ENCODE measurements at places on chromosomes 7 and 10.

DNA sequence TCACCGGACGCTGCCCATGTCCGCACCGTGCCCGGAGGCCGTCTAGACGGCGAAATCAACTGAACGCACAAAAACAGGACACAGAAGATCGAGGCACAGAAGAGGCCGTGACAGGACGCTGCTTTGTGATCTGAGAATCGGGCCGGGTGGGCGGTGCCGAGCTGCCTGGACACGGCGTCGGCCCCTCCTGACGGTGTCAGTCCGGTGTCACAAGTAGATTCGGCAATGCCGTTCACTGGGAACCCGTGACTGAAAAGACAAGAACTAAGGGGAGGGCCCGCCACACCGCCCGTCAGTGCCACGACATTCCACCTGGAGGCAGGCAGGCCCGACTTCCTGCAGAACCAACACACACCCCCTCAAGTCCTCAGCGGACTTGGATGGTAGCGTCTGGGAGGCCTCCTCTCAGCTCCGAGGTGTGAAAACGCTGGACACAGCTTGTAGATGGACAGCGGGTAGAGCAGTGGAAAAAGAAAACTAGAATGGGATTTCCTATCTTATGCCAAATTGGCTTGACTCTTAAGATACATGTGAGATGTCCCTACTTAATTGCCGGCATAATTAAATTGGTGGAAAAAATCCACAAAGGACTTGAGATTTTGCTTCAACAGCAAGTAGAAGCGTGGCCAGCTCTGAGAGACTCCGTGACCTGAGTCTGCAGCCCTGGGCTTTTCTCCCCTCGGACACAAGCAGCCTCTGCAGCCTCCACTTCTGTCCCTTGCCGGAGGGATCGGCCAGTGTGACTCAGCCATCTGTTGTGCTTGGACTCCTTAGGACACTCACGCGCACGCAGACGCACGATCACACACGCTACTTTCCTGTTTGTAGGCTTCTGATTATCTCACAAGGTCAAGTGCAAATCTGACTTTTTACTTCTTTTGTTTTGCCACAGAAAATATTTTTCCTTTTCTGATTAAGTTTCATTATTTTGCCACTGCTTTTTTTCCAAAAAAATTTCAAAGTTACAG, 269.0 kb downstream of the DIP2C start:
- DNase-seq, result no peak

DNA sequence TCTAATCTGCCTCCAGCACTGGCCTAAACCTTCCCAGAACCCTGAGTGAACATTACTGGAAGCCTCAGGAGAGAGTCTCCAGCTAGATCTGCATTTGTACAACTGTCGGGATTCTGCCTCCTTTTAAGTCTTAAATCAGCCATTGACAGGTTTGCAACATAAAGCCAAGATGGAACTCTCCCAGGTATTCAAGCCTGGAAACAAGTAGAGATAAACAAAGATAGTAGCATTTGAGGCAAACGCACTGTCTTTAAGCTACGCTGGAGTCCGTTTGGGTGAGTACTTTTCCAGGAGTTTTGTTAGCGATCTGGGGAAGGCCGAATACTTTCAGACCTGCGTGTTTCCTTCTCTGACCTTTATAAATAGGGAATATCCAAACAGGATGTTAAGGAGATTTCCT, 317.2 kb upstream of the FZD8 start:
- DNase-seq, result no peak

DNA sequence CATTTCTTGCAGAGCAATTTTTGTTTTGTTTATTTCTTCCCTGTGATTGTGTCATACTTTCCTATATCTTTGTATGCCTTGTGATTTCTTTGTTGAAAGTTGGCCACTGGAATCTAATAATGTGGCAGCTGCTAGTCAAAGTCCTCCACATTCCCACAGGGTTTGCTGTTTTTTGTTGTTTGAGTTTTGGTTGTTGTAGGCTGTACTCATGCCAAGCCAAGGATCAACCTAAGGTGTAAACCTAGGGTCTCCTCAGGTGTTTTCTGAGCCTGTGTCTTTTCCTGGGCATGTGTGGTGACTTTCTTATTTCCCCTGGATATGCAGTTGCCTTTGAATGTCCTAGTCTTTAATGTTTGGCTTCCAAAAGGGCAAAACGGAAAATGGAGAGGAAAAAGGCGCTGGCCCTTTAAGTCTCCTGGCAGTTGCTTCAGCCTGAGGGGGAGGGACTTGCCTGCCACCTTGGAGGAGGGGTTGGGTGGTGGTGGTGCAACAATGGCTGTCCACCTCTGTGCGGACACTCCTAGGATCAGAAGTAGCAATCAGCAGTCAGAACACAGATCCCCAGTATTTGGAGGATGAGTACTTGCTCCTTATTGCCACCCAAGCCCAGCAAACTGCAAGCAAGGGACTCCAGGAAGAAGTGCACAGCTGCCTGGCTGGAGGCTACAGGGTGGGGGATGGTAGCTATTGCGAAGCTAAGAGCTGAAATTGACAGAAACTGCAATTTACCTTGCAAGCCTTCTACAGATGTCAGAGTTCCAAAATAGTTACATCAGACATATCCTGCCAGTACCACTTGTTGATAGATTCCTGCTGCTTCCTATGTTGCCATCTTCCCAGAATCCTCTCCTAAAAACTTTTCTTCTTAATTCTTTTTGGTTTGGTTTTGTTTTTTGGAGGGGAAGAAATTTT, 5.6 kb upstream of the ZNF518A start:
- DNase-seq, result no peak

DNA sequence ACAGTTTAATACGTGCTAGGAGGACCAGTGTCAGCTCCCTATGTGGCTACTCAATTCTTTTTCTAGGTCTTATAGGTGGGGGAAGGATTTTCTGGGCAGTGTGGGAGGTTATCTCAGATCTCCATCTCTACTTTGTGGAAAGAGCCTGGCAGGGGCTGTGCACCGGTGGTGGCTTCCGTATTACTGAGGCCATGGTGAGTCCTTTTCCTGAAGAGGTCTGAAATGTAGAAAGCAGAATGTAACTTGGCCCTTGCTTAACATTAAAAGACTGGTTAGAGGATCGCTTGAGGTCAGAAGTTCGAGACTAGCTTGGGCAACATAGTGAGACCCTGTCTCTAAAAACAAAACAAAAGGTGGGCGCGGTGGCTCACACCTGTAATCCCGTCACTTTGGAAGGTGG, 2.7 kb upstream of the TPST1 start:
- no peak for DNase-seq

- no peak for DNase-seq
Observed at GRCh38 chr10:64574371-64574770, 1053.2 kb downstream of the REEP3 start.

DNA sequence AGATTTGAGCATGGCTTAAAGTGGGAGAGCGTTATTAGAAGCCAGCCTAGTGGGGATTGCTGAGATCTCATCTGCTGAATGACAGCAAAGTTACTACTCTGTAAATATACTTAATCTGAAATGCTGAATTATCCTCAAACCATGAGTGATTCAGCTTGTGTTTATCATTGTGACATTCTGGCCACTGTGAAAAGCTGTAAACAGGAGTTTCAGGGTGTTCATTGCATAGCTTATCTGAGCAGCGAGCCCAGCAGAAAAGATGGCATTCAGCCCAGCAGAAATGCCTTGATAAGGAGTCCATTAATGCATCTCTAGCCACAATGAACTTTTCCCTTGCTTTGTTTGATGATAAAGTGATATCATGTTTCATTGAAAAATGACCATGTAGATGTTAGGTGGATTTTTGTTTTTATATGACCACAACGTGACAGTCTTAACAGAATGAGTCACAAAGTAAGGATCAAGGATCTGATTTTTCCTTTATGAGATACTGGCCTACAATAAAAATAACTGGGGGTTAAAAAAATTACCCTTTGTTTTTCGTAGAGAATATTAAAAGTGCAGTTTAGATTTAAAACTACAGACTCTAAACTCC, 7.8 kb downstream of the TES start:
- no peak for DNase-seq

DNA sequence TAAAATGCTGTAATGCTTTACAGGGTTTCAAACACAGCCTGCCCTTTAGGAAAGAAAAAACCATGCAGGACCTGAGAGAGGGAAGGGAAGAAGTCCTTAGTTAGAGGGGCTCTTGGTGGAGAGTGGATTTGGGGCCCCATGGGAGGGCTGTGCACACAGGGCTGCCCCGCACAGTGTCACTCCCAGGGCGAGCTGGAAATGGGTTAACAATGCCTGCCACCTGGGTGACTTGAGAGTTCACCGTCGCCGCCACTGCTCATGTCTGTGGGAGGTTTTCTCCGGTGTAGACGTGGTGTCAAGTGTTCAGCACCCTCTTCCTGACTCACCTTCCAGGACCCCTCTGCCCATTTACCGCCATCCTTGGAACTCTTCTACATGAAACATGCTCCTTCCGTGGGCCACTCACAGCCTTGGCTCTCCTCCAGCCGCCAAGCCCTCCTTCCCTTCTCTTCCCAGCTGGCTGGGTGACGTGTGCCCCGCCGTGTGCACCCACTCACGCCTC, 686.4 kb downstream of the SDK1 start:
- no peak for DNase-seq

- DNase-seq, result no peak
Observed at GRCh38 chr10:111211706-111212105, 134.9 kb downstream of the ADRA2A start.

DNA sequence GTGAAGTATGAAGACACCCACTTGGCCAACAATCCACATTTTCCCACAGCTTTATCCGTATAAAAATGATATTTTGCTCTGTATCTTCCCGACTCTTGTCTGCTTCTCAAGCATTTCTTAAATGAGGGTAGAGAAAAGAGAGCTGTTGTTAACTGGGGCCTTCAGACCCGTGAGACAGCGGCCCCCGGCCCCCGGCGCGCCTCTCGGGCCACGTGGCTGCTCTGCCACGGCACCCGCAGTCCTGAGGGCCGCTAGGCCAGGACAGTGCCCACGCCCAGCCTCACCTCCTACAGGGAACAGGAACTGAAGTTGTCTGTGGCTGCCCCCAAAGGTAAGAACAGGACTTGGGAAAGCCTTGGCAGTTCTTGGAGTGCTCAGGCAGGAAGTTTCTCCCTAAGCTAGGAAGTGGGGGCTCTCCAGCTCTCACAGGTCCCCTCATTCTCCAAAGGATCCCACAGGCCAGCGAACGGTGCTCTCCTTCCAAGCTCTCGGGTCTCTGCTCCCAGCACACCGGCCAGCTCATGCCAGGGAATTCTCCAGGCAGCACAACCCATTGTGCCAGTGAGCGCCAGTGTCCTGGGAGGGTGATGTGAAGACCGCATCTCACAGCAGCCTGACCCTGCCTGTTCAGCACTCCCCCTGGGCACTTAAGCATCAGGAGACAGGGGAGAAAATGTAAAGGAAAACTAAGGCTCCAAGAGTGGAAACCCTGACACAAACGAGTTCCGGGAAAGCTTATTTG, 230.3 kb upstream of the PFKP start:
- no peak for DNase-seq

DNA sequence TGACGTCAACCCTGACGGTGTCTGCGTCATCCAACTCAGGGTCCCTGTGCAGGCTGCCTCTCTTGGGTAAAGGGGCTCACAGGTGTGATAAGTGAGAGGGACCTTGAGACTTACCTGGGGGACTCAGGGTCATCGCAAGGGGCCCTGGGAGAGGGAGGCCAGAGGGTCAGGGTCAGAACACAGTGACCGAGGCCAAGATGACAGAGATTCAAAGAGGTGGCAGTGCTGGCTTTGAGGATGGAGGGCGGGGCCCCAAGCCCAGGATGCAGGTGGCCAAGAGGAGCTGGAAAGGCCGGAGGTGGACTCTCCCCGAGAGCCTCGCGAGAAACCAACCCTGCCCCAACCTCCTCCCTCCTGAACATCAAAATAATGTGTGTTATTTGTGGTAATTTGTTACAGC, 165.2 kb upstream of the PPP2R2D start:
- DNase-seq, result no peak

DNA sequence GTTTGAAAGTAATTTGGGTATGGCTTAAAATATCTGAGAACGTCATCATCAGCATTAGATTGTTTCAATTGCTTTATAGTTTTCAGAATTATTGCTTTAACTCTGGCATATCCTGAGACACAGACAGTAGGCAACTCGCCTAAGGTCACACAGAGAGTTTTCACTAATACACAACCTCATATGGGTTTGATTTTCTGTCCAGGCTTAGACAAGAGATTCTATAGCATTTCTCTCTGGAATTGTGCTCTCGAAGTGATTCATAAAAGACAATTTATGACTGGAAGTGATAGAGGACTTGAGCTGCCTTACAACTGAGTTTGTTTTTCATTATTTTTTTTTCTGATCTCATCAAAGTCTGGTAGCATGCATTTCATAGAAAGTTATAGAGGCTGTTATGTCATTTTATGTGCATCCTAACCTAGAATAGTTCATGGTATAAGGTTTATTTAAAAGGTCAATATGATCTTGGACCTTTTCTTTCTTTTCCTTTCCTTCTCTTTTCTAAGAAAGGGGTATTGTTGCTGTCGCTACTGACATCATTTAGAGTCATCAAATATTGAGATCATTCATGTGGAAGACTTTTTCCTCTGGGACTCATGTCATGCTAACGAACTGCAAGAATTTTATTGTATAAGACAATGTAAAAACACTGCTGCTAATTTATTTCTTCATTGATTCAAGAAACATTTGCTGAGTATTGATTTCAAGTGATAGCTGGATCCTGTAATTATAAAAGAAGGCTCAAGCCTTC, 278.2 kb downstream of the PLXDC2 start:
- DNase-seq, result no peak

- no peak for DNase-seq
Observed at GRCh38 chr10:26331371-26331770, 106.8 kb upstream of the APBB1IP start.

DNA sequence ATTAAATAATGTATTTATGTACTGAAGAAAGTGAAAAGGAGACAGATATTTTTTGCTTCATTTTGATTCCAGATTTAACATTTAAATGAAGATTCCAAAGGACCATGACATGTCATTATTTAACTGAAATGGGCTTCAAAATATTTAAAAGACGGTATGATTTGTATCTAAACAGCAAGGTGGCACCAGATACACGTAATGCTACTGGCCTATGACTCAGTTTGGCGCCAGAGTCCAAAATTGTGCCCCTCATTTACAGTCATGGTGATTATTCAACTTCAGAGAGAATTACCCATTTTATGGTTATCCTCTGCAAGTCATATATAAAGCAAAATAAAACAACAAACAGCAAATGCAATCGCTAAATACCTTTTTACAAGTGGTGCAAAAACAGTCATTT, 94.5 kb downstream of the ETV1 start:
- DNase-seq, result no peak

- no peak for DNase-seq
Observed at GRCh38 chr10:17216217-17216900, 11.7 kb upstream of the VIM start.

DNA sequence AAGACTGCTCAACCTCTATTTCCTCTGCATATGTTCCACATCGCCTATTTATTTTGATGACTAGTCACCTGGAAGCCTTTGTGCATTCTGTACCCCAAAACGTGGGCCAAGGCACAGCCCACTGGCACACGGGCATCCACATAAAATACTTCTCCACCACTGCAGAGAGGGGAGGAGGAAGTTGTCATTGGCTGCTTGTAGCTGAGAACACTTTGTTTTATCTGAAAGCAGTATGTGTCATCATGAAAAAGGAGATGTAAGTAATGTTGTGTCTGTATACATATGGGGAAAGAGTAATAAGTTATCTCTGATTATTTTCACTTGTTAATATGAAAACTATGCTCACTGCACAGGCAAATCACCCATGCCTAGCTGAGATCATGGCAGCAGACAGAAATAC, 48.2 kb upstream of the AMPH start:
- no peak for DNase-seq

Measured in activated T-cell treated with anti-CD3 and anti-CD28 coated beads for 1 hour (primary cell).